ENCODE measurements at places on chromosomes 2 and 18.

GRCh38 chr2:113891265-113891959 is 1.5 kb downstream of the ACTR3 start:
- no peak for DNase-seq

- no peak for DNase-seq
Measured at GRCh38 chr2:6942848-6943247, 25.6 kb downstream of the RNF144A start.

- peak; percentile 60 for DNase-seq
Measured at GRCh38 chr18:70781860-70782453, 493.1 kb downstream of the SOCS6 start.

DNA sequence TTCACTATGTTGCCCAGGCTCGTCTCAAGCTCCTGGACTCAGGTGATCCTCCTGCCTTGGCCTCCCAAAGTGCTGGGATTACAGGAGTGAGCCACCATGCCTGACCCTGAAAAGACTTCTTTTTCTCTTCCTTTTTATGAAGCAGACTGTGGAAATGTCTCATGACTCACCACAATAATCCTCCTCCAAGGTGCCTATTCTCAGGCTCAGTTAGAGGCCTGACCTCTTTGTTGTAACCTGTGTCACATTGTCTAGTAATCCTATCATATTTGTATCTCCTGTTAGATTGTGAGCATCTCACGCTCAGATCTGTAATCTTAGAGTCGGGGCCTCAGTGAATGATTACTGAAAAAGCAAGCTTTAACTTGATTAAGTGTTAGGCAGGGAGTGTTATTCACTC is 18.3 kb upstream of the TAF4B start:
- no peak for DNase-seq

GRCh38 chr2:74223941-74224770 is 25.7 kb downstream of the MTHFD2 start:
- no peak for DNase-seq

DNA sequence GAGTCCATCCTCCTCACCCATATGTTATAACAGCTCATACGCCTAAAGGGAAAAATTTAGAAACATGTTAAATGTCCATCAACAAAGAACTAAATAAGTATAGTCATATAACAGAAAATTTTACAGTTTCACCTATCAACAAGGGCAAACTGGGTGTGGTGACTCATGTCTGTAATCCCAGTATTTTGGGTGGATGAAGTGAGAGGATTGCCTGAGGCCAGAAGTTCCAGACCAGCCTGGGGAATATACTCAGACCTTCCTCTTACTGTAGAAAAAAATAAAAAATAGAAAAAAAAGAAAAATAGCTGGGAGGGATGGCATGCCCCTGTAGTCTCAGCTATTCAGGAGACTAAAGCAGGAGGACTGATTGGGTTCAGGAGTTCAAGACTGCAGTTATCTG is 48.3 kb upstream of the GULP1 start:
- DNase-seq: no peak

- peak; percentile 36 for DNase-seq
Measured at GRCh38 chr2:202172439-202173211, 65.8 kb downstream of the SUMO1 start.

DNA sequence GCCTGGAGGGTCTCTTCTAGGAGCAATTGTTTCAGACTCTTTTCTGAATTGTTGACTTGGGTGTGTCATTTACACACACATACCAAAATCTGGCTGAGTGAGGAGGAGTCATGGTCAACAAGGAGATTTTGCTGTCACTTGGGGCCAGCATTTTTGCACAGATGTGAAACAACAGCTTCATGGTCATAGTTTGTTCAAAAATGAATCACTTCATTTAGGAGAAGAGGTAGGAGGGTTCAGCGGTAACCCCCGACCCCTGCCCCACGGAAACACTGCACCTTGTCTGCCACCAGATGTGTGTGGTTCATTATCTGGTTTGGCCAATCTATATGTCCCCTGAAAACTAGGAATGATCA is 42.2 kb downstream of the LBH start:
- DNase-seq: peak; percentile 11

DNA sequence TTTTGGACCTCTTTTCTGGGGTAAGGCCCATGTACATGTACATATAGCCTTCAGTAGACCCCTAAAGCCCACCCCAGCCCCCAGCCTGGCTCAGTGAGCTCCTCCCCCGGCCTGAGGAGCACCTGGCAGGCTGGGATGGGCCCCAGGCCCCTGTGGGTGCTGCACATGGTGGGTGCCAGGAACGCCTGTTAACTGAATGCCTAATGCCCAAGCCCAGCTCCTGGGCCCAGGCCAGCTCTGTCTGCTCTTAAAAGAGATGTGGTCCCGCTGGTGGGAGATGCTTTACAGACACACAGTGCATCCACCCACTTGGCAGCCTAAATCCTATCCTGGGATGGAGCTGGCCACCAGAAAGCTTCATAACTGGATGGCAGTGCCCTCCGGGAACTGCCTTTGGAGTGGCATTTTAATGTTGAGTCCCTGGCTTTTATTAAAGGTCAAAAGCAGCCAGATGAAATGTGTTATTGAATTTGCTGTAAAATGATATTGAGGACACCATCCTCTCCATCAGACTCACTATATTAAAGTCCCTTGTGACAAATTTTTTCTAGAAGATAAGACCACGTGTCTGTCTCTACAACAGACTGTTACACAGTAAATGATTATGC is 7.7 kb upstream of the OXER1 start:
- no peak for DNase-seq

GRCh38 chr2:227780981-227781615 is 32.5 kb upstream of the CCL20 start:
- DNase-seq: no peak

DNA sequence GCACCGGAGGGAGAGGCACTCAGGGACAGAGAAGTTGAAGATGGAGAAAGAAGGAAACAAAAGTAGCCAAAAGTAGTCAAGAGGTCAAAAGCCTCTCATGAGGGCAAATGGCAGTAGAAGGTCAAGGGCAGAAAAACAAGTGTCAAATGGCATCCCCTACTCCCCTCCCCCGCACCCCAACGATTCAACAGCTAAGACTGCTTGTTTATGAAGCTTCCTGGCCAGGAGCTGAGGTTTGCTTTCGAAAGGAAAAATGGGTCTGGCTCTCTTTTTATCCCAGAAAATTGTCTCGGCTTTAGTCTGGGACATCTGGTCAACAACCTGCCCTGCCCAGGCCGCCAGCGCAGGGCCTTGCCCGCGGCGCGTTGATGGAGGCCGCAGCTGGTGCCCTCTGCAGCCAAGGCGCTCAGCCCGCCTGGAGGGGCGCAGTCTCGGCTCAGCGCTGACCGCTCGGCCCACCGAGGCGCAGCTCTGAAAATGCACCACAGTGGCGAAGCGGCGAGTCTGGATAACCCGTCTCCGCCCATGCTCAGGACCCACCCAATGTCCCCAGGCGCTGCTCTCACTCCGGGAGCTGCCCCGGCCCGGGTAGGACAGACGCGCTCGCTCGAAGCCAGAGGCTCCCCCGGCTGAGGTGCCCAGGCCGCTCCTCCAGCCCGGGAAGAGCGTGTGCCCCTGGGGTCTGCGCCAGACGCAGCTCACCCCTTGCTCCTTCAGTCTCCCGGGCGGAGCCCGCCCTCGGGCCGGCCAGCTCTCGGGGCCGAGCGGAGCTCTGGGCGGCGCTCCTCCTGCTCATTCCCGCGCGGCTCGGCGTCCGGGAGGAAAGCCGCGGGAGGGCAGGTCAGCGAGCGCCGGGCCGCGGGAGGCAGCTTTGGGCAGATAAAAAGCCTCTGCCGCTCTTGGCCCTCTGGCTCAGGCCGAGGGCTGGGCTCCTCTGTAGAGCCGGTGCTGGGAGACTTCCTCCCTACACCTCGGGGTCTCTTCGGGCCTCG is 1.8 kb upstream of the TBR1 start:
- no peak for DNase-seq

GRCh38 chr2:236338495-236339184 is 74.4 kb upstream of the ASB18 start:
- DNase-seq: peak; percentile 45

DNA sequence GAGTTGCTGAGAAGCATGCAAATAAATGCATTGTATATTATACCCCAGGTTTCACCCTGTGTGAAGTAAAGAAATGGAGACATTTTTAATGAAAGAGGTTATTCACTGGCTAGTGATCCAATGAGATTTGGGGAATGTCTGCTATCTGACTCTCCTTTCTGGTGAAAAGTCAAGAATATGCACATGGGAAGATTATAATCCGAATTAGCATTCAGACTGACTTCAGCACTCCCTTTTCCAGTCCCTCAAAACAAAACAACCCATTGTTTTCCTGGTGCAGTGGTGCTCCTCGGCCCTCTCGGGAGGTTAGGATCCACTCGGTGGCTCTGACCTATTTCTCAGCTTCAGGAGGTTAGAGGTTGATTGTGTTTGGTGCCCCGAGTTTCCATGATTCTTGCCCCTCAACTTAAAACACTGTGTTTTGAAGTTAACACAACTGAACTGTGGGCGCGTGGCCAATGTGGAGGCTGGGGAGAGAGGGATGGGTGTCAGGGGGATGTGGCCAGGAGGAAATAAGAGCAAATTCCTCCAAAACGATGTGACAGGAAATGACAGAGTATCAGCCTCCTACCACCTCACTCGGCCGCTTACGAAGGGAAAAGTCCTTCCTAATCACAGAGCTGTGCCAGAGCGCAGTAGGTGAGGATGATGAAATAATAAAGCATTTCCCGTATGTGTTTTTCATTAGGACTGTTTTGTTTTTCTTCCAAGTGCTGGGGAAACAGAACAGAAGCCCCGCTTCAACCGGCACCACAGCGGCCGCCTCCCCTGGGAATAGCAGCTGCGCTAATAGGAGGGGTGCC is 440.1 kb downstream of the MTX2 start:
- peak; percentile 68 for DNase-seq

GRCh38 chr18:69109686-69110085 is 291.0 kb upstream of the DOK6 start:
- DNase-seq: peak; percentile 33

GRCh38 chr2:158495175-158495574 is 38.4 kb downstream of the PKP4 start:
- peak; percentile 86 for DNase-seq

- no peak for DNase-seq
Measured at GRCh38 chr18:46565256-46565655, 91.8 kb downstream of the LOXHD1 start.

- DNase-seq: peak; percentile 8
Measured at GRCh38 chr2:35960596-35960995, 395.0 kb upstream of the CRIM1 start.

- DNase-seq: no peak
Measured at GRCh38 chr2:187134306-187134705, 285.3 kb upstream of the ZSWIM2 start.

GRCh38 chr18:41390309-41390708 is 564.7 kb upstream of the PIK3C3 start:
- no peak for DNase-seq

DNA sequence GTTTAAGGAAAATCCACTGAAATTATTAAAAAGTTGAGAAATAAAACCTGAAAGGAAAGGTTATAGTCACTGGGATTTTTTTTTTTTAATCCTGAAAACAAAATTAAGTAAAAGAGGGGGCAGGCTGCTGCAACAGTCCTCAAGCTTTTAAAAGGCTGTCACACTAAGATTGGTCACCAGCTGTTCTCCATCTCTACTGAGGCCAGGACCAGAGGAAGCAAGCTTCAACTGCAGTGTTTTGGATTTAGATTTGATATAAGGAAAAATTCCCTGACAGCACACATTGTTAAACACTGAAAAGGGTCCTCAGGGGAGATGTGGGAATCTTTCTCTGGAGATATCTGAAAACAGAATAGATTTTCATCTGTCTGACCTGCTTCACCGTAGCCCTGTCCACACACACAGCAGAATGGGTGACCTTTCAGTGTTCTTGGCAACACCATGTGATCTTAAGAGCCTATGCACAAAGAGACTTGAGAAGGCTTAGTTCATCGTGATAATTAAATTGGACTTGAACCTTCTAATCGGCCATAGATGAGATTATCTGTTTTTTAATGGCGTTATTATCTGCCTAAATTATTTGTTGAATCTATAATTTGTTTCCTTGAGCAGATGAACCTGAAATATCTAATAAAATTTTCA is 132.0 kb upstream of the BOD1L2 start:
- no peak for DNase-seq

DNA sequence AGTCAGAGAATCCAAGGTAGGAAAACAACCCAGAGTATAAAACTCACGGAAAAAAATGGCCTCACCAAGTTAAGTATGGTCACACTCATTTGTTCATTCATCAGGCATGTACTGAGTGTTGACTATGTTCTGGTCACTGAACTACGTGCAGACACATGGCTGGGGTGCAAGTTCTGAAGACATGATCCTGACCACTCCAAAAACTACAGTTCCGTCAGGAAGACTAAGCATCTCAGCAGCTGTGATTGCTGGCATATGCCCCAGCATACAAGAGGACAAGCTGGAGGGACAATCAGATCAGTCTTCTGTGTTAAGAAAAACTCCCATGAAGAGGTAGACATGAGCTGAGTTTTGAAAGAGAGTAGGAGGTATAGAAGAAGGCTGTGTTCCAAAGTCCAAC is 72.8 kb downstream of the TCF4 start:
- DNase-seq: no peak

- DNase-seq: peak; percentile 38
Measured at GRCh38 chr2:150477347-150477746, 10.1 kb downstream of the RND3 start.

DNA sequence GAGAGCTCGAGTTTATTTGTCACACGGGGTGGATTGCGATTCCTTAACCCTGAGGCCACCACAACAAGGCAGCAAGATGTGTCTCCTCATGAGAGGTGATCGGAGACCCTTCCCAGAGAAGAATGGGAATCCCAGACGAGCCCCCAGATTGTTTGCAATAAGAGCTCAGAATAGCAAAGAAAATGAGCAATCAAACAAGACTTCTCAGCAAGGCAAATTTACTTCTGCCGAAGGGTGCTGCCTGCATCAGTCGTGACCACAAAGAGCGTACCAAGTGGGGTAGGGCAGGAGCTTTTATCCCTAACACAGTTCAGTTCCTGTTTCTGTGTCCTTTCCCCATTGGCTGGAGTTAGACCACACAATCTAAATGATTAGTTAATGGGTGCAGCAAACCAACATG is 237.5 kb upstream of the SYT4 start:
- no peak for DNase-seq

DNA sequence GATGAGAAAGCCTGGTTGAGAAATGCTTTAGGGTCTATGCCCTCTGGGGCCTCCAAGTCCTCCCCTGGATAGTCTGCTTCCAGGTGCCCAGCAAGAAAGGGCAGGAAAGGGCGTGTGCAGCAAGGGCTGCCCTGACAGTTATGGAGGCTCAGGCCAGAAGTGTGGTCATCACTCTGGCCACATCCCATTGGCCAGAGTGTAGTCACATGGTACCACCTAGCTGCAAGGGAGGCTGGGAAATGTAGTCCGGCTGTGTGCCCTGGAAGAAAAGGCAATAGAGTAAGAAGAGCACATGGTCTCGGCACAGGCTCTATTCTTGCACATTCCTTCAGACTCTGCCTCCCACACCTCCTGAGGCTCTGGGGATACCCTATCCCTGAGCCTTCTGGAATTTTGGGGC is 35.7 kb downstream of the ODC1 start:
- DNase-seq: peak; percentile 73

GRCh38 chr2:207937823-207938222 is 87.5 kb downstream of the PLEKHM3 start:
- DNase-seq: peak; percentile 62

GRCh38 chr2:128984081-128984480 is 665.4 kb upstream of the HS6ST1 start:
- DNase-seq: no peak

All from choroid plexus epithelial cell (primary cell).